ENCODE measurements at places on chromosomes 13 and 19. TPM values are rescaled to one million over a fixed set of nuclear protein-coding genes. Genes with fewer than 3 reads are reported as not detected.

DNA sequence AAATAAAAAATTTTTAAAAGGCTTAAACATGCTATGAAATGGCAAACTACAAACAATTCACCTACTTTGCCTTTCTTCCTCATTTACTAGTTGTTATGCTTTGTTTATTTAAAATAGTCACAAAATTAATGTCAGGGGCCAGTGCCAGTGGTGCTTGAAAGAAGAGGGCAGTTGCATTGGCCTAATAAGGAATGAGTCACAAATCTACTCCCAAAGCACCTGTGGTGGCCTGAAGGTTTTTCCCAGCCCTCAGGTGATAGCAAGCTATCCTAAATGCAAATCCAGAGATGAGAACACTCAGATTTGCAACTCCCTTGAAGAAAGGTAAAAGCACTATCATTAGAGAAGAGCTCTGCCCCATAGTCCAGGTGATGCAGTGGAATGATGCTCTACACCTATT is 103.6 kb downstream of the MBNL2 start:
- DNase-seq, result no peak

ICAM4 gene
- total RNA-seq, result 1.7 TPM

ZNF426 gene
- total RNA-seq, result 19.8 TPM

- DNase-seq, result no peak
Observed at GRCh38 chr13:114279758-114280355, 1.5 kb upstream of the UPF3A start.

PNMA8B gene
- total RNA-seq, result 0.23 TPM

PALM3 gene
- not detected for total RNA-seq

ZNF497 gene
- 2.1 TPM for total RNA-seq

DNA sequence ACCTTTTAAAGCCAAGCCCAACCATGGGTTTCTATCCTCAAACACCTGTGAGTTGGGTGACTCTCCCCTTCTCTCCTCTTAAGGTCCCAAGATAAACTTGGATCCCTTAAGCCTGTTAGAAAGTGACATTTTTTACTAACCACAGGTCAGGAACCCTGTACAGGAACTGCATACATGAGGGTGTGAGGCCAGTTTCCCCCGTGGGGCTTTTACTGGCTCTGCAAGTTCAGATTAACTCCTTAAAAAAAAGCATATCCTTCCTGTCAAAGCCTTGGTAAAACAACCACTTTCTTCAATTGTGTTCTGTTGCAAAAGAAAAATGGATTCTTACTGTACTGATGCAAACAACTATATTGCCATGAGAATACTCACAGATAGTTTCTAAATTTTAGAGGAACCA is 2638.7 kb upstream of the PCDH20 start:
- no peak for DNase-seq

SLITRK5 gene
- not detected for total RNA-seq

Data from activated naive CD8-positive, alpha-beta T cell treated with anti-CD3 and anti-CD28 coated beads, Interleukin-2, amount 10 ng/mL, durations not matched to agents 7 days and 5 days (primary cell).